M059J (cell line): ENCODE measurements at places on chromosomes 7 and 10. TPM values are rescaled to one million over a fixed set of nuclear protein-coding genes. Genes with fewer than 3 reads are reported as not detected.

The SPDYE2B gene
- total RNA-seq = not detected in 2 replicates

The HOXA11 gene
- 0.79 and 1.1 TPM in 2 replicates for total RNA-seq

The C10orf62 gene
- not detected in 2 replicates for total RNA-seq

The TMEM196 gene
- not detected in 2 replicates for total RNA-seq

The AZGP1 gene
- total RNA-seq = 0.62 TPM in 1 of 2 replicates, not detected in the other

The KDM7A gene
- 0.64 and 0.69 TPM in 2 replicates for total RNA-seq

The CPN1 gene
- not detected in 2 replicates for total RNA-seq

- DNase-seq = peak; percentile 72
These were observed 174.4 kb downstream of the ST7 start for GRCh38 chr7:117127585-117128168.

- no peak for DNase-seq
These were observed 116.5 kb downstream of the GRM3 start for GRCh38 chr7:86760236-86760635.

- no peak for DNase-seq
These were observed 2.4 kb upstream of the EGR2 start for GRCh38 chr10:62818426-62819011.

DNA sequence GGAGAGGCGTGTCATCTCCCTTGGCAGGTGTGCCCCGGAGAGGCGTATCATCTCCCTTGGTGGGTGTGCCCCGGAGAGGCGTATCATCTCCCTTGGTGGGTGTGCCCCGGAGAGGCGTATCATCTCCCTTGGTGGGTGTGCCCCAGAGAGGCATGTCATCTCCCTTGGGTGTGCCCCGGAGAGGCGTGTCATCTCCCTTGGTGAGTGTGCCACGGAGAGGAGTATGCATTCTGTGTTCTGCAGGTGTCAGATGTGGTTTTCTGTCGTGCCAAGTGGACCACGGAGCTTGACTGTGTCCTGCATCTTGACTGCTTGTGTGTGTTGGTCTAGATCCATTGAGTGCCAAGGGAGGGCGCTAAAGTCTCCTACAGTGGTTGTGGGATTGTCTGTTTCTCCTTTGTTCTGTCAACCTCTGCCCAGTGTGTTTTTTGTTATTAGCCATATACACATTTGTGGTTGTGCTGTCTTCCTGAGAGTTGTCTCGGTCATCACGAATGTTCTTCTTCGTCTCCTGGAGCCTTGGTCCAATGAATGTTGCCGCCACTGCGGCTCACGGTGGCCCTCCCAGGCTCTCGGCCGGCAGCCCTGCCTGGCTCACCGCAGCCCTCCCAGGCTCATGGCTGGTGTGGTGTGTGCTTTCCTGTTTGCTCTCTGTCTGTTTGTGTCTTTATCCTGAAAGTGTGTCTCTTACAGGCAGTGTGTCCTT lies 96.8 kb downstream of the INPP5A start:
- DNase-seq = no peak

- DNase-seq = peak; percentile 94
These were observed at the start of gene SRGN for GRCh38 chr10:69087590-69088470. Gene SRGN, plus strand, starts transcription at chr10:69088103. Its CDS starts 55 bp downstream, at chr10:69088158.

GRCh38 chr7:91280604-91281003 lies 16.4 kb downstream of the FZD1 start:
- DNase-seq = no peak

DNA sequence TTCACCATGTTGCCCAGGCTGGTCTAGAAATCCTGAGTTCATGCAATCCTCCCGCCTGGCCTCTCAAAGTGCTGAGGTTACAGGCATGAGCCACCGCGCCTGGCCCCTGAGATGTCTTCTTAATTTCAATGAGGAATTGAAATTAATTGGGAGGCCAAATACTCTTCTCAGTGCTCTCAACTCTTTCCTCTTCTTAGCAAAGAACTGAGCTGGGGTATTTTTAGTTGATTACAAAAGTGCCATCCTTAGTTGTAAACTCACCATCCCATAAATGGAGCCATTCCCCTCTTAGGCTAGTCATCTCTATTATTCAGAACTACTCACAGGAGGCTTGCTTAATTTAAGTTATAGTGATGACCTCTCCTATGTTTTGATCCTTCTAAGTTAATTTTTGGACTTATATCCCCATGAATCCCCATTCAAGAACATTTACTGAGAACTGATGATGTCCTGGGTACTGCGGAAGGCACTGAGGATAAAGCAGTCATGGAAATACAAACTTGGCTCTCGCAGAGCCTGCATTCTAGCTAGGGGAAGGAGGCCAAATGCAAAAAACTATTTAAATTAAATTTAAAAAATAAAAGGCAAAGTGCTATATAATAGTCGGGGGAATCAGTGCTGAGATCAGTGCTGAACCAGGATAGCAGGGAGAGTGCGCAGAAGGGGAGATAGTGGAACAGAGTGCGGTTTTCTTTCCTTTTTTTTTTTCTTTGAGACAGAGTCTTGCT lies 145.3 kb downstream of the SFMBT2 start:
- no peak for DNase-seq

DNA sequence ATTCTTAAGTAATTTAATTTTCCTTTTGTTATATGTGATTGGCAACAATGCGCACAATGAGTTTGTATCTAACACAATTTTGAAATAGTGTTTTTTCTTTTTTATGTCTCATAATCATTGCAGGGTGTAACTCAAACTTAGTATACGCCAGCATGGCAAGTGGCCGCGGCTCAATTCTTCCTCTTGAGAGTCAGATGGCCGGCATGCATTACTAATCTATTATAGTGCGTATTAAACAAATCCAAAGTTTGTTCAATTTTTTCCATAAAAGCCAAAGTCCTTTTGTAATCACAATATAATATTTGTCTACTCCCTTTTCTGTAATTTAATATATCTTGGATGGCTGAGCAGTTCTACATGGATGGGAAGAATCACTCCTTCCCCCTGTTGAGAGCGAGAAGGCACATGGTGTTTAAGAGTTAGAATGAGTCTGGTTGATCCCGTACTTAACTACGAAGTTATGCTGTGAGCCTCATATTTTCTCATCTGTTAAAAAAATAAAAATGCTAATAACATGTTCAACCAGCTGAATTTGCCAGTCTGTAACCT lies 12.7 kb downstream of the EPDR1 start:
- no peak for DNase-seq

- no peak for DNase-seq
These were observed 347.5 kb downstream of the DNAJB6 start for GRCh38 chr7:157684157-157684908.
